Fibroblast of the aortic adventitia (primary cell): ENCODE measurements at places on chromosomes 13 and 19. TPM values are rescaled to one million over a fixed set of nuclear protein-coding genes. Genes with fewer than 3 reads are reported as not detected.

Gene LINGO3
- total RNA-seq, result not detected in 2 replicates

GRCh38 chr19:7926021-7926726 is at the start of gene CTXN1:
TSS of gene CTXN1 (minus strand) at chr19:7926135. CDS start at chr19:7925538, 597 bp downstream.
- DNase-seq, result peak; percentile 31

DNA sequence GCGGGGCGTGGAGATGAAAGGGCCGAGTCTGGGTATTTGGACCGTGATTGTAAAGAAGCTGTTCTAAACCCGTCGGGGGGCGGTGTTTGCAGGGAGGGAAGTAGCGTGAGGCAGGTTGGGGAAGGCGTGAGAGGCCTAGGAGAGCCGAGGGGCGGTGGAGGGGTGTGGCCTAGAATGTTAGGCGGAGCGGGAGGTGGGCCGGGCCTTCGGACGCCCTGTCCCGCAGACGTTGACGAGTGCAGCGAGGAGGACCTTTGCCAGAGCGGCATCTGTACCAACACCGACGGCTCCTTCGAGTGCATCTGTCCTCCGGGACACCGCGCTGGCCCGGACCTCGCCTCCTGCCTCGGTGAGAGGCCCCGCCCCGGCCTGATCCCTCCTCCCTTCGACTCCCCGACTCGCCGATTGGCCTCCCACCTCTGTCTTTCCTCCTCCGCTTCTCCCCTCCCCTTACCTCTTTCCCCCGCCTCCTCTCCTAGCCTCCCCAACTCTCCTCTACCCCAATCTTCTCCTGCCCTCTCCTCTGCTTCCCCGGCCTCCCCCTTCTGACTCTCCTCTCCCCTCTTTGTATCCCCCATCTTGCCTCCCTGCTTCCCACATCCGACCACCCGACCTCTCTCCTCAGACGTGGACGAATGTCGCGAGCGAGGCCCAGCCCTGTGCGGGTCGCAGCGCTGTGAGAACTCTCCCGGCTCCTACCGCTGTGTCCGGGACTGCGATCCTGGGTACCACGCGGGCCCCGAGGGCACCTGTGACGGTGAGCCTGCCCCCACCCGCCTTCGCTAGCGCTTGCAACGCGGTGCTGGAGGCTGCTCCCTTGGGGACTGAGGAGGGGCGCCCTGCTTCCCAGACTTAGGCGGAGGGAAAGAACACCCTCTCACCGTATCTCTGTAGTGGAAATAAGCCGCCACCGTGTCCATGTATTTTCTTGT is 12.8 kb downstream of the LTBP4 start:
- DNase-seq, result peak; percentile 68

DNA sequence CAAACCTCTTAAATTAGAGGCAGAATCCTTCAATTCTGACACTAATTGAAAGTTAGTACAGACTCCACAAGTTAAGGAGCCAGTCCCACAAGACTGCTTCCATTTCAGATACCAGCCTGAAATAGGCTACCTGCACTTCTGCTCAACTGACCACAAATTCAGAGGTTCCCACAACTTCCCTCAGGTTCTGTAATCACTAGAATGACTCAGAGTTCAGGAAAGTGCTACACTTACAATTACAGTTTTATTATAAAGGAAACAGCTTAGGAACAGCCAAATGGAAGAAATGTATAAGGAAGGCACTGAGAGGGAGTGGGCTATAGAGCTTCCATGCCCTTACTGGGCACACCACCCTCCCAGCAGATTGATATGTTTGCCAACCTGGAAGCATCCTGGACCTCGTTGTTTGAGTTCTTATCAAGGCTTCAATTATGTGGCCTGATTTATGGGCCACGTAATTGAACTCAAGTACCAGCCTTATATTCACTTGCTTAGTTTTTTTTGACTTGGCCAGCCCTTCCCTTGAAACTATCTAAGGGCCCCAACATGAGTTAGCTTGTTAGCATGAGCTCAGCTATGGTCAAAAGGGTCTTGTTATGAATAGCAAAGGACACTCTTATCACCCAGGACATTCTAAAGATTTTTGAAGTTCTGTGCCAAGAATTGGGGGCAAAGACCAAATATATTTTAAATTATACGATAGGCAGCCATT is 25.9 kb downstream of the NBEA start:
- DNase-seq, result no peak

Gene LENG9
- total RNA-seq, result 3.7 and 4.9 TPM in 2 replicates

DNA sequence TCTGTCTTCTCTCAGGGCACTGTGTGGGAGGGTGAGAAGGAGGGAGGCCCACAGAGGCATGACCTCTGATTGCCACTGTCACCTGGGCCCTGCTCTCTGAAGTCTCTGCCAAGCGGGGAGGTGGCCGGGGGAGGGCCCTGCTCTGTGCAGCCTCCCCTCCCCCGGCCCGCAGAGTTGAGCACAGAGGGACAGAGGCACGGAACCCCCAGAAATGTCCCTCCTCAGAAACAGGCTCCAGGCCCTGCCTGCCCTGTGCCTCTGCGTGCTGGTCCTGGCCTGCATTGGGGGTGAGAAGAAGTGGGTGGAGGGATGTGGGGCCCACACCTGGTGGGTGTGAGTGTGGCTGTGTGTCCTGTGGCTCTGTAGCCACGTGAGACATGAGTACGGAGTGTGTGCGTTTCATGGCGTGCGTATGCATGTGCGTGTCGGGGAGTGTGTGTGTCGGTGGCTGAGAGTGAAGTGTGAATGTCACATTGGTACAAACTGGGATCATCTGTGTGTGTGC is at the start of gene APOC4:
Gene APOC4, plus strand, starts transcription at position 171 of the 505 bp plus-strand sequence. Its CDS starts 41 bp downstream, at position 212.
- DNase-seq, result no peak

Gene CYTH2
- 51.3 and 107 TPM in 2 replicates for total RNA-seq

DNA sequence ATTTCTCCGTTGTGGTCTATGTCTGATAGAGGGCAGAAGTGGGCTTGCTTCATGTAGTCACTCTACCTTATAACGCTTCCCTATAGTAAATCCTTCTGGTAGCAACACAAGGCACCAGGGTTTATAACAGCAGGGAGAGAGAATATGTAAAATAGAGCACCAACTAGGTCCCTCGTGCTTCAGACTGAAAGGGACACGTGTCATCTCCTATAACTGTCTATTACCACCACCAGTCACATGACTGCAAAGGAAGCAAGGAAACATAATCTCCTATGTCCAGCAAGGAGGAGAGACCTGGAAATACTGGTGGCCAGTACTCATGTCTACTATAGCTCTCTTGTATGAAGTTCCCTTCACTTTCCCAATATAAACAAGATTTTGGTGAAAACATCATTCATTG is 79.2 kb downstream of the SLAIN1 start:
- no peak for DNase-seq

DNA sequence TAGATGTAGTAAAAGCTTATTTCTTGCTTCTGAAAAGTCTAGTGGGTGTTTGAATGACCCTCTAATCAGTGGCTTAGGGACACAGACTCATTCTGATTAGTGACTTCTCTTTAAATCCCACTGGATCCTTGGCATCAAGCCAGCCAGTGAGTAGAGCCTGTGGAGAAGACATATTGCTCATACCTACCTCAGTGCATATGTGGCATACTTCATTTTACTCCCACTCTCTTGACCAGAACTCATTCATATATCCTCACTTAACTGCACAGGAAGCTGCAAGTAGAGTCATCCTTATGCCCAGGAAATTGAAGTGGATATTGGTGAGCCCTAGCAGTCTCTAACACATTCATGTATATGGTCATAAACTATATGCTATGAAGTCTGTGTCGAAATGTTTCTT is 148.3 kb downstream of the PDS5B start:
- DNase-seq, result peak; percentile 63

GRCh38 chr19:17041976-17042375 is 15.4 kb upstream of the CPAMD8 start:
- DNase-seq, result peak; percentile 66

DNA sequence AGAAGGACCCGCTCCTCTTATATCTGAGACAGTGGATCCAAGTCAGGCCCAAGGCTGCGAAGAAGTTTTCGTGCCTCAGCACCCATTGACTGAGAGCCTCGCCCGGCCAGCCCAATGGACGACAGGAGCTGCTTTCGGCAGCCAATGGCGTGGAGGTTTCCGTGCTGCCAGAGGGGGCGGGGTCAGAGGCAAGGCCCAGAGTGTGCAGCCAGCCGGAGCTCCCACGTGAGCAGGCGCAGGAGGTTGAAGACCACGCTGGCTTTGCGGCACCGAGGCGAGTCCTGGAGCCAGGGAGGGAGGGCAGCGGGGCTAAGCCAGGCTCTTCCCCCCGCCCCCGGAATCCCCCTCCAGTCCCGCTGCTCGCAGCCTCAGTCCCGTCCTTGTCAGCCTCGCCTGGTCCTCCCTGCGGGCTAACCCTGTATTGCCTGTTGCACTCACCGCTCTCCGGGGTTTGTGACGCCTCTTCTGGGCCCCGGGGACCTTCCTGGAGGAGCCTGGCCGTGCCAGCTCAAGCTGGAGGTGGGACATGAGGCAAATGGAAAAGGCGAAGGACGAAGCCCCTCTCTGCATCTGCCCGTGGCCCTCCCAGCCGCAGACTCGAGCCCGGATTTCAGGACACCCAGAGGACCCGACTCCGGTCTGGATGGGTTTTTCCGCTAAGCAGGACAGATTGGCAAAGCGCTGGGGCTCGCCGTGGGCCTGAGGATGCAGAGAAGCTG is 1.5 kb downstream of the IFNL4 start:
- no peak for DNase-seq

- DNase-seq, result no peak
Measured at GRCh38 chr19:30557212-30557611, 185.0 kb downstream of the ZNF536 start.

- DNase-seq, result no peak
Measured at GRCh38 chr13:28467034-28467433, 27.9 kb downstream of the FLT1 start.

GRCh38 chr19:23507446-23507845 is 112.2 kb upstream of the ZNF91 start:
- no peak for DNase-seq

- no peak for DNase-seq
Measured at GRCh38 chr19:13864046-13864666, 12.8 kb upstream of the NANOS3 start.

DNA sequence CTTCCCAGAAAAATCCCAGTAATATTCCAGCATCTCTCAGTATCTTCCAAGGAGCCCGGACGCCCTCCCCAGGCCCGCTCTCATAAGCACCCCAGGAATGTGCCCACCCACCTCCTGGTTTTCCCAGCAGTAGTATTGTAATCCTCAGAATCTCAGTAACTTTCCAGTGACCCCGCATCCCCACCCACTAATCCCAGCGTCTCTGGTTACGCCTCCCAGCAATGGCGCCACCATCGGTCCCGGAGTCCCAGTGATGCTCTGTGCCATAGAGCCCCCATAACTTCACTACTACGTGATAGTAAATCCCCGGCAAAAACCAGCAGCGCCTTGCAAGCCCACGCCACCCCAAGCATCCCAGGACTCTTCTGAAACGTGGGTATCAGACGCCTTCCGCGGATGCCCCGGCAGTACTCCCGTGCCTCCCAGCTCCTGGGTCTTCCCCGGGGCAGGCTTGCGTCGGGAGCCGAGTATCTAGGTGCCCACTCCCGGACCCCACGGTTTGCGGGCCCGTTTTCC is 928 bp upstream of the PNPLA6 start:
- DNase-seq, result peak; percentile 82

Gene SIGLEC14
- not detected in 2 replicates for total RNA-seq

Gene AMER2
- total RNA-seq, result not detected in 2 replicates

Gene UGGT2
- total RNA-seq, result 27.2 and 67.3 TPM in 2 replicates

Gene ZNF582
- 1.4 and 5.4 TPM in 2 replicates for total RNA-seq

GRCh38 chr13:94362411-94362909 is 117.0 kb downstream of the DCT start:
- DNase-seq, result peak; percentile 94

Gene ZNF135
- 2.2 and 4.3 TPM in 2 replicates for total RNA-seq

DNA sequence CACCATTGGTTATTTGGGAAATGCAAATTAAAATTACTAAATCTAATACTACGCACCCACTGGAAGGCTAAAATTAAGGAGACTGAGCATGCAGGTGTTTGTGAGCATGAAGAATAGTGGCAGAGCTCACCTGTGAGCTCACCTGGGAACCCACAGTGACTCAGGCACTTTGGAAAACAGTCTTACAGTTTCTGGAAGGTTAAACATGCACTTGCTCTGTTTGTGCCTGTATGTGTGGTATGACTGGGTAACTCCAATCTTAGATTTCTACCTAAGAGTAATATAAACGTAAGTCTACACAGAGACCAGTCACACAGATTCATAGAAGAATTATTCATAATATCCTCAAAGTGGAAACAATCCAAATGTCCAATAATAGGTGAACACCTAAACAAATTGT is 318.8 kb downstream of the ATP8A2 start:
- DNase-seq, result no peak

DNA sequence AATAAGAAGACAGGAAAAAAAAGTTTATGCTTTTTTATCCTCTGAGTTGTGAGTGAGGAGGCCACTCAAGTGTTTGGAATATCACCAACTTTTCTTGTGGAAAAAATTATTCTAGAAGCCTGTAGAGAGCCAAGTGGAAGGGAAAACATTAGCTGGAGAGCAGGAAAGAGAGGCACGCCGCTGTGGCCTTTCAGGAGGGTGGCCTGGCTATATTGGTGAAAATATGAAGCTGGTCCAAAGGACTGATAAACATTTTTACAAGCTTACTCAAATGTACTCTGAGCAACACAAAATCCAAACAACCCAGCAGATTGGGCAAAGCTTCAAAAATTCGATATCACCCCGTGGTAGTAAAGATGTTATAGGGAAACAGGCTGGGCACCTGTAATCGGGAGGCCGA is 2.3 kb upstream of the EIF3G start:
- DNase-seq, result peak; percentile 82

- no peak for DNase-seq
Measured at GRCh38 chr13:50122455-50122854, 107.2 kb downstream of the KCNRG start.

Gene ZNF90
- 1.2 and 1.4 TPM in 2 replicates for total RNA-seq

Gene LGI4
- 0.09 and 3.7 TPM in 2 replicates for total RNA-seq

DNA sequence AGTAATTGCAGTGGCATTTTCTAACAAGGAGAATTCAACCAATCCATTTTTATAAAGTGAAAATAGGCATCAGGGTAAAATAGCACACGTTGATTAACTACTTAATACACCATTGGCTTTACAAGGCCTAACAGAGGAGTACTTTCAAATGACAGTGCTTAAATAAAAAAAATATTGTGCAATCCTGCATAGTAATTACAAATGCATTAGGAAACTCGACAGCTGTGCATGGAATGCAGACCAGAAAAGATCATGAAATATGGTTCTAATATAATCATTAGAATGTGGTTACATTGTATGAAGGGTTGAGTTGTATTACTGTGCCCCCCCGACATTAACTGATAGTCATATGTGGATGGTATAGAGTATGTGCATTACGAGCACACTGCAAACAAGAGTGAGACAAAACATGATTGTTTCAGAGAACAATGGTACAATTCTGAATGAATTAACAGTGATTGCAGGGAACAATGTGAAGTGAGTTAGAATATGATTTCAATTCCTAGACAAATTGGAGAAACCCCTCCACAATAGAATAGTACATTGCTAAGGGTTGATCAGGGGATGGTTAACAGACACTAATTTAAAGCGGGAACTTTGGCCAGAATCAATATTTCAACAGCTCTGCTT is 270.6 kb downstream of the GPC5 start:
- no peak for DNase-seq

Gene SERPINE3
- not detected in 2 replicates for total RNA-seq

- no peak for DNase-seq
Measured at GRCh38 chr19:16889883-16890460, 1.2 kb downstream of the F2RL3 start.
